GM23248 (cell line): ENCODE measurements at places on chromosomes 5 and 9. TPM values are rescaled to one million over a fixed set of nuclear protein-coding genes. Genes with fewer than 3 reads are reported as not detected.
A peak's percentile ranks its signal among the peaks of the same experiment; 100 is the strongest.

The WNT8A gene
- not detected in 2 replicates for total RNA-seq

The SLC46A2 gene
- total RNA-seq = not detected in 2 replicates

GRCh38 chr5:171920765-171921391, 85.6 kb downstream of the FBXW11 start:
- no peaks in the 10 kb centered on the region for H3K4me1 ChIP-seq
- no peak overlapping the region for H3K27ac ChIP-seq
- H3K4me3 ChIP-seq = no peak overlapping the region
- no peaks in the 10 kb centered on the region for H3K36me3 ChIP-seq

DNA sequence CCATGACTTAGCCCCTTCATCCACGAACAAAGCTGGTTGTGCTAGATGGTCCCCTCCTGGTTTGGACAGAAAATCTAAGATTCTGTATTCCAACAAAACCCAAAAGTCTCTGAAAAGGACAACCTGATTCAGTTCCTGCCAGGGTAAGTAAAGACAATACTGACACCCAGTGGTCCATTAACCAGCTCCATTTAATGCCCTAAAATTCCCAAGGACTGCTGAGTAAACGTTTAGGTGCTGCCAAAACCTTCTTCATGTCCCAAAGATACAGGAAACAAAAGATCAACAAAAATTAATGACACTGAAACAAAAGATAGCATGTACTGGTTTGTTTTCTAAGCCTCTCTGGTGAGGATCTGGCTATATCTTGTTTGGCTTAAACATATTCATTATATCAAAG, 25.3 kb upstream of the PPP1R2B start:
- H3K4me1 ChIP-seq = no peaks in the 10 kb centered on the region
- peak; percentile 78 for DNase-seq
- H3K27ac ChIP-seq = no peak overlapping the region
- H3K36me3 ChIP-seq = no peaks in the 10 kb centered on the region
- H3K27me3 ChIP-seq = no peaks in the 10 kb centered on the region
- H3K4me3 ChIP-seq = no peak overlapping the region

DNA sequence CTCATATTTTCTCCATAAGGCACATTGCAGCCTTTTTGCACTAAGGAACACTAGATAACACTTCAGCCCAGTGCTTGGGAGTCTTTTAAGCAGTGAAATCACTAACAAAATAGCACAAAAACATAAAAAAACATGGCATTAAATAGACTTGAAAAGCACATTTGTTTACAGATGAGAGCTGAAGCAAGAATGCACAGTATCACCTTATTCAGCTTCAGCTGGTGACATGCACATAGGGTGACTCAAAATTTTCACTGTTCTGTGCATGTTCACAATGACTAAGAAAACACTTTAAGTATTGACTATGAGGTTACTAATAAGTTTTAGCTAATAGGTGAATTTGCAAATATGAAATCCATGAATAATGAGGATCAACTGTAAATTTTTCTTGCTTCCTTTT, 293.9 kb upstream of the TARS1 start:
- peak; percentile 76 for DNase-seq
- H3K36me3 ChIP-seq = no peaks in the 10 kb centered on the region
- H3K4me1 ChIP-seq = peaks cover 29% of the 10 kb centered on the region
- no peak overlapping the region for H3K4me3 ChIP-seq
- no peaks in the 10 kb centered on the region for H3K27me3 ChIP-seq

DNA sequence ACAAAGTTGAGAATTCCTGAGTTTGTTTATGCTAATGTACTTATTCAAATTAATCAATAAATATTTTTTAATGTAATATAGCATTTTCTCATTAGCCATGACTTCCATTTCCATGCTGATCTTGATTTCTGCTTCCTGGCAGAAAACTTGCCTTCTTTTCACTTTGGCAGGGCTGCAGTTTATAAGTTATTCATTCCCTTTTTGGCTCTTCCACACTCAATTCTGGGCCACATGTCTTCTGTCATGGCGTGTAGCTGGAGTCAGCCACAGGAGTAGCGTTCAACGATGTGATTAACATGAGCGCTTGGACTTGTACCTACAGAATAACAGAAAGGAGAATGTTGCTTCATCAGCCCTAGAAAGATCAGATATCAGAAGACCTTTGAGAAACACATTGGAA, 172.9 kb downstream of the CFAP90 start:
- no peak overlapping the region for H3K4me3 ChIP-seq
- no peaks in the 10 kb centered on the region for H3K36me3 ChIP-seq
- DNase-seq = no peak
- no peaks in the 10 kb centered on the region for H3K27me3 ChIP-seq
- no peak overlapping the region for H3K27ac ChIP-seq
- H3K4me1 ChIP-seq = no peaks in the 10 kb centered on the region

DNA sequence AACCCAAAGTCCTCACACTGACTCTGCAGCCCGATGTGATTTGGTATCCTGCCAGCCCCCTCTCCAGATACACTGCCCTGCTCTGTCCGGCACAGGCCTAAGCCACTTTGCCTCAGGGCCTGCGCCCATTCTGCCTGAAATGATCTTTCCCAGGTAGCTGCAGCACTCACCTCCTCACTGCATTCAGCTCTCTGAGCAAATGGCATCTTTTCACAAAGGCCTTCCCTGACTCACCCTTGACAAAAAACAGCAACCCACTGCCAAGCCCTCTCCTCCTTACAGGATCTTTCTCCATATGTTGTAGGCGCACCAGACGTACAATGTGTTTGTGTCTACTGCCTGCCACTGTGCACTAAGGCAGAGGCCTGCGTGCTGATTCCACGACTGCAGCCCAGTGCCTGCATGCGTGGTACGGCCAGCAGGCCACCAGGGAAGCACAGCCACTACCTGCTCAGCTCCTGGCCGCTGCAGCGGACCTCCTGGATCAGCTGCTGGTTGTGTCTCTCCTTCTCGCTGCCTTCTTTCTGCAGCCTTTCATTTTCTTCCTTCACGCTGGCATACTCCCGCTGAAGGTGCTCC, 171.2 kb downstream of the CDK5RAP2 start:
- no peak overlapping the region for H3K27ac ChIP-seq
- H3K27me3 ChIP-seq = no peaks in the 10 kb centered on the region
- H3K4me1 ChIP-seq = peaks cover 31% of the 10 kb centered on the region
- no peak for DNase-seq

- no peak overlapping the region for H3K27ac ChIP-seq
- H3K4me3 ChIP-seq = no peak overlapping the region
- no peak for DNase-seq
- no peaks in the 10 kb centered on the region for H3K36me3 ChIP-seq
- no peaks in the 10 kb centered on the region for H3K27me3 ChIP-seq
- peaks cover 14% of the 10 kb centered on the region for H3K4me1 ChIP-seq
These were observed 259.6 kb downstream of the CDH12 start for GRCh38 chr5:22593592-22593991.

GRCh38 chr5:174612686-174613085, 111.7 kb upstream of the MSX2 start:
- H3K4me1 ChIP-seq = no peaks in the 10 kb centered on the region
- no peak overlapping the region for H3K4me3 ChIP-seq
- H3K36me3 ChIP-seq = no peaks in the 10 kb centered on the region
- no peak overlapping the region for H3K27ac ChIP-seq
